ENCODE measurements at places on chromosomes 13 and 19.

DNA sequence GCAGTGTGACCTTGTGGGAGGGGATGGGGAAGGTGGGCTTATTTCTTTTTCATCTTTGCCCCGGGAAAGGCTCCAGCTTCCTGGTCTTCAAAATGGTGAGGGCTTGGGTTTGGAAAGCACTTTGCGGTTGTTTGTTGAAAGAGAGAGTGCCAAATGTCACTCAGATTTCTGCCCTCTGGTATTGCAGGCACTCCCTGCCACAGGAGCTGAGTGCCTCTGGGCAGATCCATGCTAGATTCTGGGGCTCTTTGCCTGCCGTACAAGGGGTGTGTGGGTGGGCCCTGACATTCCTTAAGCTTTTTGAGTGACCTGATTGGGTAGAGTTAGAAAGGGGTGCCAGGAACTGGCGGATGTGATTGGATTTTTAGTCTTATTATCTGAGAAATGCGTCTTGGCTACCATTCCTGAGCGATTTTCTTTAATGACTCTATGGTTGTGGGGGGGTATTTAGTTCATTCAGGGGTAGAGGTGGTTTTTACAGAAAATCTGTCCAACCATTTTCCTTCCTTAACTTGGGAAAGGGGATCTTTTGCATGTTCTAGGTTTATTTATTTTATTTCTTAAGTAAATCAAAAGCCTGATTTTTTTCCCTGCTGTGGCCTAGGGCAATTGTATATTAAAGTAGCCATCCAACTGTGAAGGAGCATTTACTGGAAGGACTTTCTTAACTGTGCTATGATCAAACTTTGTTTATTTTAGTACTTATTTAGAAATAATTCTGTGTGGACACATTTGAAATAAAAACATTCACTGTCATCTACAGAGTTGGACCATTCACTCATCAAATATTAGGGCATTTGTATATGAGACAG is 3.2 kb downstream of the ARHGAP35 start:
- no peak for DNase-seq

DNA sequence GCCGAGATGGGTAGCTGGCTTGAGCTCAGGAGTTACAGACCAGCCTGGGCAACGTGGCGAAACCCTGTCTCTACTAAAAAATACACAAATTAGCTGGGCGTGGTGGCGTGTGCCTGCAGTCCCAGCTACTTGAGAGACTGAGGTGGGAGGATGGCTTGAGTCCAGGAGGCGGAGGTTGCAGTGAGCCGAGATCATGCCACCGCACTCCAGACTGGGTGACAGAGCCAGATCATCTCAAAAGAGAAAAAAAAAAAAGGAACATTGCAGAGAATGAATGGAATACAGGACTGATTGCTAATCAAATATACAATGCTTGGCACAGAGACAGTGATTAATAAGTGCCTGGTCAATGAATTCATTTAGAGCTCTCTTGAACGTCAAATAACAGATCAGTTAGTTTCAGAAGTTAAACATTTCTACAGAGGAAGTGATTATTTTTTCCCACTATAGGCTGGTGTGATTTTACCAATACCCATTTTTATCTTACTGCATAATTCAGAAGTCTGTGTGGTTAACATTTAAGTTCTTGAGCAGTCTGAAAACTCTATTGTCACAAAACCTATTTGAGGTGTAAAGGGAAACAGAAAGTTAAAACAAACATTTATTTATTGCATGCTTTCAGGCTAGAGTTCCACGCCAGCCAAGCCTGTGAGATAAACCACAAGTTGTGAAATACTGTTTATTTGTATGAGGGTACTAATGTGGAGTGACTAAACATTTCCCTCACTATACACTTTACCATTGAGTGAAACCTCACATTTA is 7.7 kb upstream of the TBC1D4 start:
- DNase-seq, result peak; percentile 15

DNA sequence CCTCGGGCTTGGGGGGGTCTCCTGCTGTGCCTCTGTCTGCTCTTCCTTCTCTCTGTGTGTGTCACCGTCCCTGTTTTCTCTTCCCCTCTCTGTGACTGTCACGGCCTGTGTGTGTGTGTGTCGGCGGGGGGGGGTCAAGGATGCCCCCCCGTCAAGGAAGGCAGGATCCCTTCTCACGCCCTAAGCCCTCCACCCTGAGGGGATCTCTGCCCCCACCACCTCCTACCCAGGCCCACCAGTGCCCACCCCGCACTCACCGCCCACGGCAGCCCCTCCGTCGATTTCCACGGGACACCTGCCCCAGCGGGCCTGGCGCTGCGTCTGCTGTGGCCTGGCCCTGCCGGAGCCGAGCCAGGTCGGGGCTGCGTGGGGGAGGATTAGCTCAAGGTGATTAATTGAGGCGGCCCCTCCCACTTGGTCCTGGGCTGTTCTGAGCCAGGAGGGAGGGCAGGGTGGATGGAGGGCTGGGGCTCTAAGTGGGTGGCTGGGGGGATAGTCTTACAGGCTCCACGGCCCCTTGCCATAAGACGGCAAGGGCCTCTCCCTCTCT is at the start of gene RAX2:
RAX2 (minus strand) TSS at position 323 of the 550 bp plus-strand sequence. CDS start 486 bp downstream, outside the sequence.
- DNase-seq, result no peak

DNA sequence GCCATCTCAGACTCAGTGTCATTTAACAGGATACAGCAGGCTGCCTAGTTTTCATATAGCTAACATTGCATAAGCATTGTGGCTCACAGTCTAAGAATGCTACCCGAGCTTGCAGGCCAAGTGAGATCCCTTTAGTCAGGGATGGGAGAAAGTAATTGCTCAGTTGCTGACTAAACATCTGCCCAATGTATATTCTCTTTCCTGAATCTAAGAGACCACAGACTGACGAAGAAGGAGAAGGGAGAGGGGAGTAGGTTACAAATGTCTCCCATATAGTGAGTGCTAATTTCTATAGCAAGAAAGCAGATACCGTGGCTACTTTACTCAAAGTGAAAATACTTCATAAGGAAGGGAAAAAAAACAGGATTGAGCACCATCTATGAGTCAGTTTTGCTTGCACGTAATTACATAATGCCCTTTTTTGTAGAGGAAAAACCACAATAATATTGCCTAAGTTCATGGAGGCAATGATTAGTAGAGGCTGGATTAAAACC is 453.9 kb downstream of the COG6 start:
- DNase-seq, result peak; percentile 70

- no peak for DNase-seq
These were observed 15.0 kb downstream of the EPS15L1 start for GRCh38 chr19:16456652-16457194.

DNA sequence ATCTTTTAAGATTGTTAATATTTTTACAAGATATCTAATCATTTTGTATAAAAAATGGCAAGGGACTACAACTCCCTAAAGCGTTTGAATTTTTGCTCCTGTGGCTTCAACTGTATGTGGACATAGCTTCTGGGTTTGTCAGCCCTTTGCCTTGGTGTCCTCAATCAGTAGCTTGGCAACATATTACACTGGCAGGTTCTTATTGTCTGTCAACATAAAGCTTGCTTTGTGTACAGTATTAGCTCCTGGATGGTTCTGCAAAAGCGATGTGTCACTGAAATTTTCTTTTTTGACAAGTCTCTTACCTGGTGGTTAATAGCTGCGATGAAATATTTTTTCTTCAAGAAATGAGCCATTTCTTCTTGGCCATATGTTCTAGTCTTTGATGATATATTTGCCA is 190.0 kb downstream of the HS6ST3 start:
- DNase-seq, result no peak

DNA sequence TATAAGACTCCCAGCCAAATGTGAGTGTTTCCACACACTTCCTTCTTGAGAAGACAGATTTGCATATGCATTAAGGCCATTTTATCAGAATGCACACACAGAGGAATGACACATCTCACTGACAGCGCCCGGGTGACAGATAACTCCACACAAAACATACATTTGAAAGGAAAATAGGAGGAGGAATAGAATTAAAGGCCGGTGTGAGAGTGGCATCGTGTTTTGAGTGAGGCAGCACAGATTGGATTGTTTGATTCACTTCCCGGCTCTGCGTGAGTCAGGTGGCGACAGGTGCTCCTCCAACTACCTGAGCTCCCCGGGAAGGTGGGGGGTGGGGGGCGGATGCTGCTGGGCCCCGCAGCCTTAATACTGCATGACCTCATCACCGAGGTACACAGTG is 429.0 kb downstream of the TSHZ3 start:
- no peak for DNase-seq

GRCh38 chr13:111555903-111556302 is 235.5 kb downstream of the TEX29 start:
- no peak for DNase-seq

DNA sequence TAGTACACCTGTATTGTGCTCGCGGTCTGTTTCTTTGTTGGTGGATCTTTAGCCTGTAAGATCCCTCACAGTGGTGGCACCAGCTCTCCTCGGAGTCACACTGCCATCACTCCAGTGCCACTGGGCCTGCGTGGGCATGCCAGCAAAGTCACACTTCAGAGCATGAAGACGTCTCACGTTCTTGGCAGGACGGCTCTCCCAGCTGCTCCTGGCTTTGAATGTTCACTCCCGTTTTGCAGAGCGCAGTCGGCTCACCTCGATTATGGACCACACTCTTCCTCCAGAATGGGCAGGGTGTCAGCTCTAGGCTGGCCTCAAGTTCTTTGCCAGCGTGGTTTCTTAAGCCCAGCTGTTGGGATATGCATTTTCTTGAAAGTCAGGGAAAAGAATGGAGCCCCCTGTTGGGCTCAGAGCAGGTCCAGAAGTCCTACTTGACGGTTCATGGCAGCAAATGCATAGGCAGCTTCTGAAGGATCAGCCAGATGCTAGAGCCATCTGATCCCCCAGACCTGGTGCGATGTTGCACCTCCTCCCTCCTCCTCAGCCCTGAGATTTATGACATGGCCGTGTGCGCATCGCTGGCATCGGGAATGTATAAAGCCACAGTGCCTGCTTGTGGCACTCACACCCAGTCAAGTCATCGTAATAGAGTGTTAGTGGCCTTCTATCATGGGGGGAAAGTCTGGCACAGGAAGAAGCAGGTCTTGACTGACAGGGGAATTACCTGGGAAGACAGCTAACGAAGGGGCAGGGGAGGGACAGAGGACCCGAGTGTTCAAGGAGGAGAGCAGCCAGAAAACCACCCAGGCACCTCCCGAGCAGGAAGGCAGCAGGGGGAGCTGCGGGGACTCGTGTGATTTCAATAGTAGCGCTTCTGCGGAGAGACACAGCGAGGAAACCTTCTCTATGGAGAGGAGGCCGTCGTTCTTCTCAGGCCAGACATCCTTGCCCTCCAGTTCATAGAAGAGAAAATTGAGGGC is 40.2 kb upstream of the NPAS1 start:
- no peak for DNase-seq

DNA sequence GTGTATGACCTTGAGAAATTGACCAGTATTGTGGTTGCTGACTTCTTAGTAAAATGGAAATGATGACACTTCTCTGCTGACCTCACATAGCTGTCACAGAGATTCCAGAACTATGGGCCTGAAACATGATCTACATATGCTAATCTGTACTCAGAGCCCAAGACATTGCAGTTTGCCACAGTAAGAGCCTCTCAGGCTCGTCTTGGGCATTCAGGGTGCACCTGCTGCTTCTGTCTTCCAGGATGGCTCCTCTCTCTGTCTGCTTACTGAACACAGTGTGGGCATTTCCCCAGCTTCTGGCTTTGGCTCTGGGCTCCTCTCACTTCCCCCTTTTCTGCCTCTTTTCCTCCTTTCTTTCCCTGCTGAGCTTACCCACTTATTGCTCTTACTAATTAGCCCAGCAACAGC is 22.3 kb upstream of the SLC46A3 start:
- DNase-seq, result no peak

- no peak for DNase-seq
These were observed 4.2 kb upstream of the CDX2 start for GRCh38 chr13:27973291-27973690.

DNA sequence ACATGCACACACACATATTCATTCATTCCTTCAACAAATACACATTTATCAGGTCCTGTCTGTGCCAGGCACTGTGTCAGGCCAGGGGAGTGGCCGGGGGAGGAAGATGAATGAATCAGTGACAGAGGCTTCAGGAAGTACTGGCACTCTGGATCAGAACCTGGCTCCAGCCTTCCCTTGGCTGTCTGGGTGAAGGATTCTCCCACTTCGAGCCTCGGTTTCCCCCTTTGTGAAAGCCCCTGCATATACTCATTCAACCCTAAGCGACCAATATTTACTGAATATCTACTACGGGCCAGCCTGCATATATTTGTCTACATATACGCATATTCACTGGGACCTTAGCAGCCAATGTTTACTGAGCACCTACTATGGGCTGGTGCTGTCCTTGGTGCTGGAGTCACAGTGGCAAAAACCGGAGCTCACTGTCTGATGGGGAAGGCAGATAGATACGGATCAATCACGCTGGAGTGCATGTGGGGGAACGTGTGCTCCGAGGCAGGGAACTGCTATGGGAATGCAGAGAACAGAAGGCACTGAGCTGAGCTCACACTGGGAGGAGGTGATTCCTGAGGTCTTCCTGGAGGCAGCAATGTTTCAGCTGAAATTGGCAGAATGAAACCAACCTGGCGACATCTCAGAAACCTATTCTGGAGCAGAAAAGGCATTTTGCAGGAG is 636 bp upstream of the ZNF579 start:
- DNase-seq, result no peak

DNA sequence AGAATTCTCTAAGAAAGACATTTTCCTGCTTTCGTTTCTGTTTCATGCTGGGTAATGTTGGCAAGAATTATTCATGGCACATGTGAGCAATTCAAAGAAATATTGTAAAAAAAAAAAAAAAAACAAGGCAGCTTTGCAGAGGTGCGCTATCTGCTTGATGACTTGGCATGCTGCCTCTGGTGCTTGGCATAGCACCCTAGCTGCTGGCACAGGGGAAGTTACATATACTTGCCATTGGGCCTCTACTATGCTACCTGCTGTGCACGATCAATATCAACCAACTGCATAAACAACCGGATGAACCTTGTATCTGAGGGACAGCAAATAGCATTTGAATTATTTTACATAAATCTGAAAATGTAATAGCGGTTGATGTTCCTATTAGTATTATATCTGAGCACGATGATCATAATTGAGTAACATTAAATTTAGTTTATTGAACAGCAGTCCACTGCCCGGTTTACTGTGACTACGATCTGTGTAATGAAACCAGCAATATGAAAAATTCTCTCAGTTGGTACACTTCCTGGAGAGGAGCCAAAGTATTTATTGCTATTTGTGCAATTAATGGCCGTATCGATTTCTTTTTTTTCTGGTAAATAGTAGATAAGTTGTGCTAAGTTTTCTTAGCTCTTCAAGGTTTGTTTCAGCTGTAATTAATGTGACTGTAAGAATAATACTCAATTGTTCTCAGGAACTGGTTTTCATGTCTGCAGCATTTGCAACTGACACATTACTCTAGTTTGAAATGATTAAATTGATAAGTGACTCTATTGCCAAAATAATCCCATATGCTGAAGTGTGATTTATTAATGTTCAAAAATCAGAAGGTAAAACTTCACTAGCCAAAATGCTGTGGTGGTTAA is 717.3 kb downstream of the DACH1 start:
- DNase-seq, result no peak

GRCh38 chr19:17543986-17544385 is 11.5 kb upstream of the COLGALT1 start:
- no peak for DNase-seq

- peak; percentile 85 for DNase-seq
These were observed 552 bp upstream of the GRWD1 start for GRCh38 chr19:48445256-48445605.
